Activated CD4-positive, alpha-beta memory T cell treated with anti-CD3 and anti-CD28 coated beads, Interleukin-2, amount 10 ng/mL, durations not matched to agents 7 days and 5 days (primary cell): ENCODE measurements at places on chromosomes 3 and 15.

GRCh38 chr3:141050576-141051442, at the start of gene SPSB4:
Gene SPSB4 (plus strand): TSS chr3:141051347. CDS start chr3:141066105, 14,758 bp downstream.
- no peak for DNase-seq

GRCh38 chr3:70179111-70179510, 133.3 kb downstream of the MDFIC2 start:
- DNase-seq = no peak

DNA sequence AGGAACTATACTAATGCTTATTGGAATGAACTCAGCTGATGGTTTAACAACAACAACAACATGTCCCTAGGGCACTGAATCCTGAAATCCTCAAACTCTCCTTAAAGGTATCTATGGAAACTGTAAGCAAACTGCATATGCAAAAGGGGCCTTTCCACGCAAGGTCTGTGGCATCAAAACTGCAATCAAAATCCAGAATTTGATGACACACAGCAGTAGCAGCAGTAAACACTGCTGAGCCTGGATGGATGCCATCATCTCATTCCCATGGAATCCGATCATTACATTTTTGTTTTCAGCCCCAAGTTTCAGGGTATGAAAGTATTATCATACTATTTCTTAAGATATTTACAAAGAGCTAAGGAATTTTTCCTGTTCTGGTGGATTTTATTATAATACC, 399.7 kb downstream of the VPS13C start:
- no peak for DNase-seq

DNA sequence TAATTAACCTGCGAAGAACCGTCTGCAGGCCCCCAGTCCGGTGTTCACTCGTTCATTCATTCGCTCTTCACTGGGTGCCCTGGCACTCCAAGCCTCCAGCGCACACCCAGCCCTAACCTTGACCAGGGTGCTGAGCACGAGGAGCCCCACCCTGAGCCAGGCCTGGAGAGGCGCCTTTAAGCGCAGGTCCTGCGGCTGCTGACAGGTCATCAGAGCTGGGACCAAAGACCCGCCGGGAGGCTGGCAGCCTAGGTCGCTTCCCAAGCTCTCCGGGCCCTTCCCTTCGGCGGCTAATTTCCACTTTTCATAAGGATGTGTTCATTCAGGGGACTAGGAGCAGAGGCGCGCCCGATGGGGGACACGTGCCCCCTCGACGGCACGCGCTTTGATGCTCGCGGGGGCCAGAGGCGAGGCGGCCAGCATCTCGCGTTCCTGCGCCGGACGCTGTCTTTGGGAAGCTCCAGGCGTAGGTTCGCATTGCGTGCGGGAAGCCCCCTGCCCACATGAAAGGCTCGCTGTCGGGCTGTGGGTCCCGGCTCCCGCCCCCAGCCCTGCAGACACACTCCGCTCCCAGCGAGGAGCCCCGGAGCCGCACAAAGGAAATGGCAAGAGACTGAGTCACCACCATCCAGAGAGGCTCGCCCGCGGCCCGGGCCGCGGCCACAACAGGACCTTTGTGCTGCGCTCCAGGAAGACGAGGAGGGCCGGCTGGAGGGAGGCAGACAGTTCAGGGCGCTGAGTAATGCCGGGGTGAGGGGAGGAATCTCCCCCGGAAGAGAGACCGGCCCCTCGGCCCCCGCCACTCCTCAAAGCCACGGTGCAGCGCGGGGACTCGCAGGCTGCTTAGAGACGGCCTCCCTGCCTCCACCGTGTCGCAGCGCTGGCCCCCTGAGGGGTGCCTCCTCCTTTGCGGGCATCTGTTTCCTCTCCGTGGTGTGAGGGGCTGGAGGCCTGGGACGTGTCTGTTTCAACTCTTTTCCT, 266.4 kb upstream of the HES1 start:
- peak; percentile 18 for DNase-seq

GRCh38 chr15:70121624-70122302, 24.0 kb upstream of the TLE3 start:
- DNase-seq = no peak

GRCh38 chr3:106386050-106386449, 517.2 kb upstream of the CBLB start:
- DNase-seq = no peak

DNA sequence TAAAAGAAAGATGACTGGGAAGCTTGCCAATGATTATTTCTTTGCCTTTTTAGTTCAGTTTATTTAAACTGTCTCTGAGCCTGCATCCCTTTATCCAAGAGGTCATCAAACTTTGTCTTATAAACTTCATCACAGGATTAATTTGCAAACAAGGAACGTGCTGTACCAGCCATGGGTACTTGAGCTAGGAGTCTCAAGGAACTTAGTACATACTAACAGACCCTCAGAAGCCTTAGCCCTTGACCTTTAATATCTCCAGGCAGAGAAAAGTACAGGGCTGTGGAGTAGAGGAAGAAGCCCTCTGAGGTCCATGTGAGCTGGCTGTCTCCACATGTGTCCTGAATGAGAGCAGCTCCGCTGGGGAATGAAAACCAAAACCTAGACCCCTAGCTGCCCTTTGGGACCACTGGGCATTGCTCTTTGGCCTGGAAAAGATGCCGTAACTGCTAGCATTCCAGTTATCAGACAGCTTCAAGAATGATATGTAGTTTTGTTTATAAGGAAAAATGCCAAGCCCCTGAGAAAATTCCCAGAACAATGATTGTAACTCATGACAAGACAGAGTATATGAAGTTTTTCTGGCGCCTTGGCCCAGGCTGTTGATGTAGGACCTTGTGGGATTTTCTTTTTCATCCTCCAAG, 92.1 kb downstream of the ASB7 start:
- DNase-seq = no peak

- DNase-seq = no peak
Measured at GRCh38 chr3:181052256-181052655, 62.7 kb upstream of the DNAJC19 start.

- peak; percentile 32 for DNase-seq
Measured at GRCh38 chr15:40217166-40217824, 21.6 kb upstream of the PAK6 start.

GRCh38 chr3:72666447-72666755, 181.8 kb downstream of the SHQ1 start:
- no peak for DNase-seq

GRCh38 chr15:80744415-80744814, 34.8 kb upstream of the CEMIP start:
- DNase-seq = no peak

- DNase-seq = no peak
Measured at GRCh38 chr15:62469874-62470688, 305.0 kb upstream of the C2CD4B start.

GRCh38 chr3:65659396-65659795, 379.3 kb downstream of the MAGI1 start:
- DNase-seq = no peak

GRCh38 chr3:188822004-188822403, 349.8 kb upstream of the TPRG1 start:
- DNase-seq = no peak

DNA sequence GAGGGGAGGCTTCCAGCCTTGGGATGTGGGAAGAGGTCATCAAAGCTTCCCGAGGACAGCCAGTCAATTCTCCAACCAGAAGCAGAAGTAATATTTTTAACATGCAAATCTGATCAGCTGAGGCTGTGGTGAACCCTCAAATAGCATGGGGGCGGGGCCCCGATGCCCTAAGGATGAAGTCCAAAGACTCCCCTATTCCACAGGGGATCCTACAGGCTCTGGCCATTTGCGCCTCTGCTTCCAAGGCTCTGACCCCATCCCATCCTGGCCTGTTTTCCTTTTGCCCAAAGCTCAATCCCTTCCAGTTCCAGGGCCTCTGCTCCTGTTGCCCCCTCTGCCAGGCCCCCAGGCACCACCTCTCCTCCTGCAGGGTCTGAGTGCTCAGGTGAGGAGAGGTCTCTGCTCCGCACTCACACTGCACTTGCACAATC, 6.7 kb upstream of the CSK start:
- DNase-seq = no peak

GRCh38 chr15:69107025-69107620, 53.3 kb upstream of the GLCE start:
- DNase-seq = no peak

GRCh38 chr3:168539909-168540308, 444.2 kb upstream of the GOLIM4 start:
- no peak for DNase-seq

- no peak for DNase-seq
Measured at GRCh38 chr3:111870620-111871019, 11.6 kb downstream of the PHLDB2 start.

- no peak for DNase-seq
Measured at GRCh38 chr3:42657675-42658074, 4.2 kb downstream of the ZBTB47 start.

DNA sequence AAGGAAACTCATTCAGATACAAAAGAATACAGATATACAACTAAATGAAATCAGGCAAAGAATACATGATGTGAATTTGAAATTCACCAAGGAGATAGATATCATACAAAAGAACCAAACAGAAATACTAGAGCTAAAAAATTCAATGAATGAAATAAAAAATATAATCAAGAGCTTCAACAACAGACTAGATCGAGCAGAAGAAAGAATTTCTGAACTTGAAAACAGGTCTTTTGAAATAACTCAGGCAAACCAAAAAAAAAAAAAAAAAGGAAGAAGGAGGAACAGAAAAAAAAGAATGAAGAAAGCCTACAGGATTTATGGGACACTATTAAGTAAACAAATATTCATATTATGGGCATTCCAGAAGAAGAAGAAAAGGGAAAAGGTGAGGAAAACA, 137.8 kb downstream of the DMXL2 start:
- no peak for DNase-seq

DNA sequence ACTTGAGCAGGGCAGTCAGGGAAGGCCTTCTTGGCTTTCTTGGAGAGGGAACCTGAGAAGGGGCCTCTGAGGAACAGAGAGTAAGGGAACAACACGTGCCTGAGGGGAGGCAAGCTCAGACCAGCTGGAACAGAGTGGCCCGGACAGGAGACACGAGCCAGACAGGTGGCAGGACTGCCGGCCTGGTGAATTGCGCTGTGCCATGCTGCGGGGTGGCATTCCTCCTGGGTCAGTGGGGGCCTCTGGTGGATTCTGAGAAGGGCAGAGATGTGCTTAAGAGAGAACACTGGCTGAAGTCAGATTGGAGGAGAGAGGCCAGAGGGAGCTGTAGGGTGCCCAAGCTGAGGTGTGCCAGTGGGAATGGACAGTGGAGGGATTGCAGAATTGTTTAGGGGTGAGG, 4.9 kb downstream of the CHAC1 start:
- DNase-seq = no peak

DNA sequence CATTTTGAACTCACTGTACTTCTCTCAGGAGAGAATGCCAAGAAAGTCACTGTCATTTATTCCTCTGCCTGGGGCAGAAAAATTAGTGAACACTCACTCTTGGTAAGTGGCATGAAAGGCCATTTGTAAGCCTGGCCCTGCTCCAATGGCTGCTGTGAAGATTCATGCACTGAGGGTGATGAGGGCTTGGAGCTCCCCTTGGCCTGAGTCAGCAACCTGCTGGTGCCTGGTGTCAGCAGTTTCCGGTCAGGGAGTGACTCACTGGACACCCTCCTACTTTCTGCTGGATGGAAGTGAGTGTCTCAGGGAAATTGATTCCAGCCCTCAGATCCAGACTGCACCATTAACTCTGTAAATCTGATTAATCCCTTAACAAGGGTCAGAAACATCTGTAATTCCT, 37.6 kb downstream of the TRA2B start:
- no peak for DNase-seq

- DNase-seq = no peak
Measured at GRCh38 chr3:185764980-185765370, 59.9 kb downstream of the IGF2BP2 start.

GRCh38 chr3:119600732-119601131, 3.0 kb downstream of the PLA1A start:
- DNase-seq = peak; percentile 60

- DNase-seq = no peak
Measured at GRCh38 chr15:66966256-66966655, 99.1 kb upstream of the SMAD3 start.

- DNase-seq = no peak
Measured at GRCh38 chr15:42053914-42054313, 33.1 kb upstream of the PLA2G4E start.

DNA sequence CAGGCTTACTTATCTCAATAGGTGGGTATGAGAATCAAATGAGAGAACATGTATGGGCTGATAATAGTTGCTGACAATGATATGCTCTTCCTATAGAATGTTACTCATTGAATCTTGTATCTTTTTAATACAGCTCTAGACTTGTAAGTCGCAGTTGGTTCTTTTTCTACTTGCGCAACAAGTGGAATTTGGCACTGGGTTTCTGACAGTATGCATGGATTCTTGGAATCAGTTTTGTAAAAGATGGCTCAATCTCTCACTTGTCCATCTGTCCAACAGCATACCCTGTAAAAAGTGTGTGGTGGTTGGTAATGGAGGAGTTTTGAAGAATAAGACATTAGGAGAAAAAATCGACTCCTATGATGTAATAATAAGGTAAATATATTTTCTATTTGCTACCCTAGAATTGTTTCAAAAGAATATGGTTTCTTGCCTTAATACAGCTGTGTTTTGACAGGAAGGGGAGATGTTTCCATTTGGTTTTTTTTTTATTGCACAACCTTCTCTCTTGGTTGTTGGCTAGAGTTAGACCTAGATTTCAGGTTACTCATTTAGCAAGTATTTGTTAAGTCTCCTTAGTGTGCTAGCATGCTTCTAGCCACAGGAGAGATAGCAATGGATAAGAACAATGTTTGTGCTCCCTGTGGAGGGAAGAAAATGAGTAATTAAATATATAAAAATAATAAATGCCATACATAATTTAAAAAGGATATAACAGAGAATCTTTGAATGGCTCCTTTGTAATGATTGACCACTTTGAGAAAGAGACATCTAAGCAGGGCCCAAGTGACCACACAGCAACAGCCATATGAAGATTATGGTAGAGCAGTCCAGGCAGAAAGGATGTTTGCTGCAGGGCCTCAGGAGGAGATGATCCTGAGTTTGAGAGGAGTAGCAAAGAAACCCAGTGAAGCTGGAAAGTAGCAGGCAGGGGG, 21.8 kb downstream of the ST3GAL6 start:
- DNase-seq = no peak

DNA sequence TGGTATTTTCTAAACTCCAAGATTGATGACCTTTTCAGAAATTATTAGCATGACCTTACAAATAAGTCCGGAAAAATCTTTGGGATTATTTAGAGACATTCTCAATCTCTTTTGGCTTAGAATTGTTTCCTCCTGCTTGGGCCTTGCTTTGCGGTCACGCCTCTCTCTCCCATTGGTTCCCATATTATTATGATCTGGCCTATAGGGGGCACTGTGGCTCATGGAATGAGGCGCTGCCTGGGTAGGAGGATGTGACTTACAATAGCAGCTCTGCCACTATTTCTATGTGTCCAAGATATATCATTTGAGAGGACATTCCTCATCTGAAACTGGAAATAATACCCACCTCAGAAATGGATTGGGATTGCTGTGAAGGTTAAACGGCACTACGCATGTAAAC, 464.9 kb downstream of the MFSD1 start:
- no peak for DNase-seq
